OCI-LY7 (cell line): ENCODE measurements at places on chromosomes 7 and 10. TPM values are rescaled to one million over a fixed set of nuclear protein-coding genes. Genes with fewer than 3 reads are reported as not detected.

DNA sequence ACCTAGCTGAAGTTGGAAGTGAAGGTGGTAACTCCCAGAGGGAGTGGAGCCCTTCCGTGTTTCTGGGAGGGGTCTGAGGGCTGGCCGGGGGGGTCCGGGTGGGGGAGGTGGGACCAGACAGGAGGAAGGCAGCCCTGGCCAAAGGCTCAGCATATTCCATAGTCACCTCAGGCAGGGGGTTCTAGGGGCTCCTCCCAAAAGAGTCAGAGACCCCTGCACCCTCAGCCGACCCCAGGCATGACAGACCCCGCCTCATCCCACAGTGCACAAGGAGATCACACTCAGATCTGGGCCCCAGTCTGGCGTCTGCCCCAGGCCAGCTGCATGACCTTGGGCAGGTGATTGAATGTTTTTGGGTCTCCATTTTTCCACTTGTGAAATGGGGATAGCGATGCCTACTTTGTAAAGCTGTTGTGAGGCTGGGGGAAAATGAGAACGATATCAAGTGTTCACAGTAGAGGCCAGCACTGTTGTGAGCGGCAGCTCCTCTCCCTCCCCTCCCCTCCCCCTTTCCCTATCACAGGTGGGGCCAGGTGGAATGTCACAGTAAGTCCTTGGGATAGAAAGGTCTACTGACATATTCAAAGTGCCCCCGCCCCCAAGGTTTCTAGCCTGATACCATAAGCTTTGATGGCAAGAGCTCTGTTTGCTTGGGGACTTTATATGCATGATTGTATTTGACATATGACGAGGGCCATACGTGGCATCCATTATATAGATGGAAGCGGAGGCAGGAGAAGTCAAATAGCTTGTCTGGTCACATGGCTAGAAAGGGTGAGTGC is 33.3 kb downstream of the DNAJB12 start:
- no peak for DNase-seq

GRCh38 chr7:123208793-123209192 is 9.0 kb upstream of the SLC13A1 start:
- DNase-seq = peak; percentile 2

INA gene
- not detected in 2 replicates for total RNA-seq

TRPV5 gene
- not detected in 2 replicates for total RNA-seq

TMEM196 gene
- total RNA-seq = not detected in 2 replicates

STEAP2 gene
- not detected in 2 replicates for total RNA-seq
